SW480 (cell line): ENCODE measurements at places on chromosomes 12 and 14.

DNA sequence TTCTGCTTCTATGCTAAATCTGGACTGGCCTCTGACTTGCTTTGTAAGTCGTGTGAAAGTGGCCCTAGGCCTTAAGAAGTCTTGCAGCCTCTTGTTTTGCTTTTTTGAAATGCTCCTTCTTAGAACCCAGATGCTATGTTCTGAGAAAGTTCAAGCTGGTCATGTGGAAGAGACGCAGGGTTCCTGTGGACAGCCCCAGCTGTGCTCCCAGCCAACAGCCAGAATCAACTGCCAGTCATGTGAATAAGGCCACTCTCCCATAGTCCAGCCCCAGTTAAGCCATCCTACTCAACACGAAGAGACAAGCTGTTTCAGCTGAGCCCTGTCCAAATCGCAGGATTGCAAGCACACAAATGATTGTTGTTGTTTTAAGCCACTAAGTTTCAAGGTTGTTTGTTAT is 37.3 kb upstream of the TBPL2 start:
- DNase-seq: no peak

- DNase-seq: no peak
These were observed 3.3 kb downstream of the KRT18 start for GRCh38 chr12:52952076-52952801.

DNA sequence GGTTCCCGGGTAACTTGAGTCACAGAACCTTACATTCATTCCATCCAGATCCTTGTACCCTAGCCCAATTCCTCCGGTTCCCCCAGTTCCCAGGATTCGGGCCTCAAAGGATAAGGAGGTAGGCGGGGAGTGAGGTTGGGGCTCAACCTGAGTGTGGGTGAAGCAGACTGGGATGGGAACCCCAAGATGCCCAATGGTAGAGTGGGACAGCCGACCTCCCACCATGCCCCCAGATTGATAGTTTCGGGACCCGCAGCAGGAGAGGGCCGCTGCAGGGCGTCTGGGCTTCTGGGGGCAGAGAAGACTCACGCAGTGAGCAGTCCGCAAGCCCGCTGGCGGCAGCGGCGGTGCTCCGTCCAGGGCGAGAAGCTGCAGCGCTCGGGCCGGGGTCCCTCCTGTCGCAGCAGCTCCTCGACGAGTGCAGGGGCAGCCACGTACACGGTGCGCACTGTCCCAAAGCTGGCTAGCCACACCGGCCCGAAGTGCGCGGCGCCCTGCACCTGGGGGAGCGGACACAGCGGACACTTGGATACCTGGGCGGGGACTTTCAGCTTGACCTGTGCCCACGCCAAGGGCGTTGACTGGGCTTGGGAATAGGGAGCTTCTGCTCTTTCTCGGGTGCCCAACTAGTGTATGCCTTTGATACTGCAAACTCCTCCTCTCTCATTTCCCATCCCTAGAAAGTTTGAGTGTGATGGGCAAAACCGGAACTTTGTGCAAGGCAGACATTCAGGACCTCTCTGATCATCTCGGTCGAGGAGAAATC is 997 bp downstream of the CYP27B1 start:
- peak; percentile 75 for DNase-seq

DNA sequence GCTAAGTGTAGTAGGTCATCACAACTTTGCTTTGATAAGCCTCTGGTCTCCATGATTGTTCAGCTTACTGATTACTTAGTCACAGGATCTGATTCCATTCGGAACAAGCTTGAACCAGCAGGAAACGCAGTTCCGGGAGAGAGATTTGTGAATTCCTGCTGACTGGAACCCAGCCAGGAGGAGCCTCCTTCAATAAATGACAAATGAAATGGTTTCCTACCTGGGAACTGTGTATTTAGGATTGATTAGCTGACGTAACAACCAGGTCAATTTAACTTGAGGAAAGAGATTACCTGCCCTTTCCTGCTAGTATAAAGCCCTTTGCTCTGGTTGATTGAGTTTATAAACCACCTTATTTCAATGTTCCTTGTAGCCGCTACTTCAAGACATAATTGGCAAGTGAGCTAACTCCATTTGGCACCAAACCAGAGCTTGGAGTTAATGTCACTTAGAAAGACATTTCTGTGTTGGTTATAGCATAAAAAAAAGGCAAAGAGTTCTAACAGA is 35.1 kb upstream of the KCNH3 start:
- DNase-seq: no peak

DNA sequence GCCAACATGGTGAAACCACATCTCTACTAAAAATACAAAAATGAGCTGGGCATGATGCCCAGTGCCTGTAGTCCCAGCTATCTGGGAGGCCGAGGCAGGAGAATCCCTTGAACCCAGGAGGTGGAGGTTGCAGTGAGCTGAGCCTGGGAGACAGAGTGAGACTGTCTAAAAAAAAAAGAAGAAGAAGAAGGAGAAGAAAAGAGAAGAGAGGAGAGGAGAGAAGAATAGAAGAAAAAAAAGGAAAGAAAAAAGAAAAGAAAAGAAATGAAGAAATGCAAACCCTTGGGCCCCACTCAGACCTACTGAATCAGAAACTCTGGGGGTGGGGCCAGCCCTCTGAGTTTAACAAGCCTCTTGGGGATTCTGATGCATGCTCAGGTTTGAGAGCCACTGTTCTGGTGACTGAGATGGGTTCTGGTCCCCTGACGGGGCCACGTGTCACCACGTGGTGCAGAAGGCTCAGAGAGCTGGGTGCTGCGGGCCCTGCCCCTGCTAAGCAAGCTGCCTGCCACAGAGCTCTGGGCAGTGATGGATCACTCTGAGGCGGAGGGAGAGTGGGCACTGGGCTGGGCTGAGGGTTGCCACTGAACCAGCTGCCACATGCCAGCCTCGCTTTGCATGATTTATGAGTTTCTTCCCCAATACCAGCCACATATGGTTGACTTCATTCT is 37.5 kb downstream of the ERH start:
- DNase-seq: no peak

- DNase-seq: peak; percentile 41
These were observed 349 bp downstream of the CDC42BPB start for GRCh38 chr14:103057028-103057371.

GRCh38 chr12:83634726-83635267 is 948.1 kb downstream of the TMTC2 start:
- DNase-seq: no peak

GRCh38 chr12:55017416-55017925 is 2.3 kb upstream of the NEUROD4 start:
- no peak for DNase-seq
